ENCODE measurements at places on chromosomes 13 and 19.

GRCh38 chr19:50492303-50493052 lies 15.8 kb upstream of the GARIN5A start:
- DNase-seq = no peak

GRCh38 chr13:48579165-48579918 lies 46.5 kb upstream of the RCBTB2 start:
- DNase-seq = no peak

DNA sequence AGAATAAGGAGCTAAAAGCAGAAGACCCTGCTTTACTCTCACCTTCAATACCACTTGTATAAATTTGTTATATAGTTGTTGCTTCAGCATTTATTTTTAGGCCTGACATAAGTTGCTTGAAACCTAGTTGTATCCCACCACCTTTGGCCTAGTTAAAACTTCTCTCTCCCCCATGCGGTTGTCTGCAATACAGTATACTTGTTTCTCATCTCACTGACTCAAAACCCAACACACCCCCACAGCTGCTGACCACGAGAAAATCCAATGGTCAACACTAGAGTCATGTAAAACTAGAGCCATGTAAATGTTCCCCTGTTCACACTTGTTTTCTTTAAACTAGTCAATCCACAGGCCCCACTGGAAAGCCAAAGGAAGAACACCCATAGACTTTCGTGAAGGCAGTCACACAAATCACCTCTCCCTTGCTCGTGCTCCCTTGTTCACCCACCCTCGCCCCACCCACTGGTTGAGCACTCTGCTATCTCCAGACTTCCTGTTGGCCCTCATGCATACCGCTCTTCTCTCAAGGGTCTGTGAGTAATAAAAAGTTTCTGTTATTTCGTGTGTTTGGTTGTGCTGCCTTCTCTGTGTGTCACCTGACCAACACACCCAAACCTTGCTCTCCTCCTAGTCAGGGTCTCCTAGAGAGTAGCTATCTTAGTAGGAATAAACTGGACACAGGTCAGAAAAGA lies 12.9 kb upstream of the CCDC169 start:
- DNase-seq = no peak

GRCh38 chr13:113907635-113908617 lies 44.0 kb upstream of the GAS6 start:
- DNase-seq = no peak

- DNase-seq = no peak
These were observed 18.7 kb downstream of the HCN2 start for GRCh38 chr19:608155-609003.

GRCh38 chr19:10961073-10961860 lies 437 bp downstream of the SMARCA4 start:
- peak; percentile 30 for DNase-seq

- DNase-seq = no peak
These were observed 97.1 kb downstream of the MBNL2 start for GRCh38 chr13:97319113-97319720.

GRCh38 chr19:36916991-36917390 lies 859 bp downstream of the ZNF568 start:
- no peak for DNase-seq

- DNase-seq = no peak
These were observed 37.5 kb upstream of the SLITRK1 start for GRCh38 chr13:83919775-83920174.

DNA sequence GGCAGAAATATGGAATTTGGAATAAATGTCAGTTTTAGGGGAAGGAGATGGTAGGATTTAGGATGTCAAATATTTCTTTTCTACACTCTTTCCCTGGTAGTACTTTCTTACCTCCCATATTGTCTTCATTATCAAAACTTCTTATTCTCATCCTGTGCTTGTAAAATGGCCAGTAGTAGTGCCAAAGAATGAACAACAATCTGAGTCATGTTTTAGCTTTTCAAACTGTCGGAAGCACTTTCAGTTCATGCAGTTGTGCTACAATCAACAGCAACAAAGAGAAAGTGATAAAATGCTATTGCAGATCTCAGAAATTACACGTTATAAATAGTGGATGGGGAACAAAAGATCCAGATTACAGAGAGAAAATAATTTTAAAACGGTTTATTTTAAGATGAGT lies 193.7 kb upstream of the RXFP2 start:
- no peak for DNase-seq

- no peak for DNase-seq
These were observed 9.4 kb downstream of the OPA3 start for GRCh38 chr19:45575216-45575615.

- DNase-seq = no peak
These were observed 3.1 kb downstream of the RPS16 start for GRCh38 chr19:39432677-39433025.

DNA sequence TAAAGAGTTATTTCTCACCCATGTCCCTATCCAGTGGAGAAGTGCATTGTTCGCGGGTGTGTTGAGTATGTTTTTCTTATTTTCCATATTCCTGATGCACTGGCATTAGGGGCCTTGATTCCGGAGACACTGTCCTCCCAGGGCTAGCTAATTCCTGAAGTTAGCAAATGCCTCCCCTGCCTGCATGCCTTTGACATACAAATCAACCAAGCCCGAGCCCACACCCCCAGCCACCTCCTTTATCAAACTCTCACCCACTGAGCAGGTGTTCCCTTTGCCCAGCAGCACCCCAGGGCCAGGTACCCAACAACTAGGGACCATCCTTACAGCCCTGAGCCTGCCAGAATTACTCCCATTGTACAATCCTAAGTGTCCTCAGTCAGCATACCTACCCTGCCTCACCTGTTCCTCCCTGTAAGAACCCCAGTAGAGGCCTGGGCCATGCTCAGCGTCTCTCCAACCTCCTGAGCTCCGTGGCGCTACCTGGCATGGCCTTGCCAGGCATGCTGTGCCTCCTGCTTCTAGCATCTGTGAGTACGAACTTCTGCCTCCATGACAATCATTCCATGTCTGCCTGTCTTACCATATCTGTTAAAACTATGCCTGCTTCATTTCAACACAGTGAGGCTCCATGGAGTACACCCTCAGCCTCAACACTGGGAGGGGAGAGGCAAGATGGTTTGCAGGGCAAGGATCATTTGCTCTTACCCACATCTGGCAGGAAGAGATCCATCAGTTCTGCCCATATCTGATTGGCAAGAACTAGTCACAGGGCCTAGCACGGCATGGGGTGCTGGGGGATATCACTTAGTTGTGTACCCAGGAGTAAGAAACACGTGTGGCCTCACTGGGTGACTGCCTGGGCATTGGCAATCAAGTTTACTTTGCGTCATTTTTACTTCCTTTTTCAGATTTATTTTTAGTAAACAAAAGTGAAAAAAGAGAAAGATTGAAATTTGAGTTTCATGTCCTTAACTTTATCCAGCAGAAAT lies 203.9 kb downstream of the SHISA2 start:
- DNase-seq = no peak

GRCh38 chr19:10095622-10095947 lies 6.9 kb downstream of the ANGPTL6 start:
- DNase-seq = no peak

- no peak for DNase-seq
These were observed 14.1 kb downstream of the UBAC2 start for GRCh38 chr13:99214731-99215130.

- DNase-seq = no peak
These were observed 2380.1 kb downstream of the PCDH9 start for GRCh38 chr13:64850017-64850416.

GRCh38 chr13:26458196-26458749 lies 99.2 kb upstream of the WASF3 start:
- no peak for DNase-seq

GRCh38 chr19:3740431-3740830 lies 21.1 kb downstream of the APBA3 start:
- no peak for DNase-seq

DNA sequence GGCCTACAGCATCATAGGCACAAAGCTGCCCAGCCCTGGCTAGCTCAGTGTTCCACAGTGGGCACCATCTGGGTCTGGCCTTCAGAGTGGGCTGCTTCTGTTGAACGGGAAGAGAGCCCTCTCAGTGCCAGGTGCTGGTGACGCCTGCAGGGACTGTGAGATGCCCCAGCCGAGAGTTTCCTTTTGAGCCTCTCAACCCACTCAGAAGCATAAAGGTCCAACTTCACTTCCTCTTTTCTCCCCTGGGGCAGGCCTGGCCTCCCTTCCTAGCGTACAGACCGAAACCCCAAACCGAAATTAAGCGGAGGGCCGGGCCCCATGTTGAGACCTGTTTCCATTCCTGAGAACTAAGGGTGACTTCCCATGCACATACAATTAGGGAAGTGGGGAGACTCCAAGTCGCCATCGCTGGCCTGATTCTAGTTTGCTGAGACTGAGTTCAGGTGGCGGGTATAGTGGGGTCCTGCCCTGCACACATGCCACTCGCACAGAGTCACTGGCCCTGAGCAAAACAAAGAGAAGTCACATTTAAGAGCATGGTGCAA lies 6.9 kb downstream of the RAB8A start:
- no peak for DNase-seq
